ENCODE measurements at places on chromosomes 12 and 14.

DNA sequence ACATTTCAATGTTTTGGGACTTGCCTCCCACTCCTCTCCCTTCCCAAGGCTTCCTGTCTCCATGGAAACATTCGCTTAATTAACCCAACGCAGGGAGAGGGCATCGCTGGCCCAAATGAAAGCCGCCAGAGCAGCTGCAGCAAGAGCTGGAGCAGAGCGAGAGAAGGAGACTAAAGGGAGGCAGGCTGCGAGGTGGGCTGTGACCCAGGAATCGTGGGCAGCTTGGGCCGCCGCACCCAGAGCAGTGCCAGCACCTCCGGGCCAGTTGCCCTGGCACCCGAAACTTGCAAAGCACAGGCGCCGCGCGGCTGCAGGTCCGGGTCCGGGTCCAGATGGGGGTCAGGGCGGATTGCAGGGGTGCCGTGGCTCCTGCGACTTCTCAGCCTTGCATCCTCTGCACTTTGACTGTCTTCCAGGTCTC, 43.5 kb upstream of the PTPRQ start:
- DNase-seq, result no peak

- no peak for DNase-seq
Observed at GRCh38 chr12:120581998-120582397, 796 bp upstream of the POP5 start.

- no peak for DNase-seq
Observed at GRCh38 chr14:38090506-38090905, 117.2 kb upstream of the SSTR1 start.

DNA sequence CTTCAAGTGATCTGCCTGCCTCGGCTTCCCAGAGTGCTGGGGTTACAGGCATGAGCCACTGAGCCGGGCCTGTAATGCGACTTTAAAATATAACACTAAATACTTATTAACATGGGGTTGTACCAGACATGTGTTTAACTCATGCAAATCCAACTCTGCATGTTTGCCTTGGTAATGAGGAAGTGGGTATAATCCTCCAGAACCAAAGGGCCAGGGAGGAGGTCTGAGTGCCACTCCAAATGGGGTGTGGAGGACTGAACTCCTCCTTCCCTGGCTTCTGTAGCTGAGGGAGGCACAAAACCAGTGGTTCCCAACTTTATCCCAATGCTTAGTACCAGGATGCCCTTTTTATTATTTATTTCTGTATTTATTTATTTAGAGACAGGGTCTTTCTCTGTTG, 61.6 kb upstream of the MED13L start:
- no peak for DNase-seq

GRCh38 chr12:92378682-92379479, 233.2 kb upstream of the BTG1 start:
- no peak for DNase-seq

GRCh38 chr14:77098529-77099353, 683 bp downstream of the CIPC start:
- no peak for DNase-seq

DNA sequence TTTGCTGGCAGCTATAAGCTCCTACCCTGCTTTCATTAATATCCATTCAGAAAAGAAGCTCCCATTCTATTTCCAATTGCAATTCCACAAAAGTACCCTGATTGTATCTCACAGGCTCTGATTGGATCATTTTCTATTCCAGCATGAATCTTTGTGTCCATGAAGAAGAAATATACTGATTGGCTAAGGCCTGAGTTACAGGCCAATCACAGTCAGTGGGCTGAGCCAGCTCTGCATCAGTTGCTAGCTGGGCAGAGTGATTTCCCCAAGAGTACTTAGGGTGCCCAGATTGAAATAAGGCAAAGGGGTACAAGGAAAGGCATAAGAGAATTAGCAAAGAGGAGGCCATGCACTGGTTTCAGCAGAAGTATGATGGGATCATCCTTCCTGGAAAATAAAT, 14.4 kb downstream of the ART4 start:
- no peak for DNase-seq
